NCI-H2171 (cell line): ENCODE measurements at places on chromosomes 1 and 21.

DNA sequence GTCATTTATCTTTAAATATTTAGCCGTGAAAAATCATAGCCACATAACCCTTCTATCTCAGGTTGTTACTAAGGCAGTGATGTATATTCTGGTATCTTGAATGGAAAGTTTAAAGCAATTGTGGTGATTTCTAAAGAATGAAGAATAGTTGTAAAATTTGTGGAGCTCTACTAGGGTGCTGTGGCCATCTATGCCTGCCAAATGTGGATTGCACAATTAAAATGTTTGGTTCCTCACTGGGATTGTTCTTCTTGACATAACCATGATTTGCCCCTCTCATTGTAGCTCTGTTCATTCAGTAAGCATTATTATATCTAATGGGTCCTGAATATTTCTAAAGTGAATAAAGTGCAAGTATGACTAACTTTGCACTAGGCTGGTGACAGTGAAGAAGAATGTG, 50.1 kb downstream of the AK4 start:
- no peak for DNase-seq

DNA sequence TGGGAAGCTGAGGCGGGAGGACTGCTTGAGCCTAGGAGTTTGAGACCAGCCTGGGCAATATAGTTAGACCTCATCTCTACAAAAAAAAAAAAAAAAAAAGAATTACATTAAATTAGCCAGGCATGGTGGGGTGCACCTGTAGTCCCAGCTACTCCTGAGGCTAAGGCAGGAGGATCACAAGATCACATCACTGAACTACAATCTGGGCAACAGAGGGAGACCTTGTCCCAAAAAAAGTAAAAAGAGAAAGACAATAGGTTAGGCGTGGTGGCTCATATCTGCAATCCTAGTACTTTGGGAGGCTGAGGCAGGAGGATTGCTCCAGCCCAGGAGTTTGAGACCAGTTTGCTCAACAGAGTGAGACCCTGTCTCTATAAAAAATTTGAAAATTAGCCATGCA, 130.3 kb downstream of the TIAM1 start:
- DNase-seq = no peak

DNA sequence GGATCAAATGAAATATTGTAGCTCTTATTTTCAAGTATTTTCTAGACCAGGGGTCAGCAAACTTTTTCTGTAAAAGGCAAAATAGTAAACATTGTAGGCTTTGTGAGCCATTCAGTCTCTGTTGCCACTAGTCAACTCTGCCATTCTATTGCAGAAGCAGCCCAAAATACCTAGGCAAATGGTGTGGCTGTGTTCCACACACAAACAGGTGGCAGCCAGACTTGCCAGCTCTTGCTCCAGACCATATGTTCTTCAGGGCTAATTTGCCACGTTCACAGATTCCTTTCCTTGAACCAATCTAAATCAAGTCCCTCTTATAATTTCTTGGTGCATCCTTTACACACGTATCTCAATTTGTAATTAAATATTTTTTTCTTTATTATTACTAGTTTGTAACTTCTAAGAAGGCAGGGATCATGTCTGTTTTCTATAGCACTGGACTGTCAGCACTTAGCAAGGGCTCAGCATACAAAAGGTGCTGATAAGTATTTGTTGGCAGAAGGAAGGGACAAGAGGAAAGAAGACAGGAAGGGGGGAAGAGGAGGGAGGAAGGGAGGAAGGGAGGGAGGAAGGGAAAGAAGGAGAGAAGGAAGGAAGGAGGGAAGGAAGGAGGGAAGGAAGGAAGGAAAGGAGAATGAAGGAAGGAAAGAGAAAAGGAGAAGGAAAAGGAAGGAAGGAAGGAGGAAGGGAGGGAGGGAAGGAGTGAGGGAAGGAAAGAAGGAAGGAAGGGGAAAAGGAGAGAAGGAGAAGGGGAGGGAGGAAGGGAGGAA, 106.5 kb upstream of the EDEM3 start:
- DNase-seq = peak; percentile 83

- DNase-seq = no peak
These were observed 64.5 kb upstream of the LYST start for GRCh38 chr1:235931171-235931738.

DNA sequence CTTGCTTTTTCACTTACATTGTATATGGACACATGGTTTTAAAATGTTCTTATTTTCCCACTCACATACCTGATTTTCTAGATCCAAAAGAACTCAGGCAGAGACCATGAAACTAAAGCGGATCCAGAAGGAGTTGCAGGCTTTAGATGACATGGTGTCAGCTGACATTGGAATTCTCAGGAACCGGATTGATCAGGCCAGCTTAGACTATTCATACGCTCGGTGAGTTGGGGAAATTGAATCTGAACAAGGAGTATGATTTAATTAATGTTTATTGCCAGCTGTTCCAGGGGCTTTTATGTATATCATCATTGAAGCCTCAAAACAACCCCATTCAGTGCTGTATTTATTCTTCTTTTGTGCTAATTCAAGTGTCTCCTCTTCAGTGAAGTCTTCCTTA, 12.7 kb downstream of the GORAB start:
- no peak for DNase-seq

GRCh38 chr1:26692793-26693490, 2.9 kb upstream of the ARID1A start:
- peak; percentile 98 for DNase-seq

DNA sequence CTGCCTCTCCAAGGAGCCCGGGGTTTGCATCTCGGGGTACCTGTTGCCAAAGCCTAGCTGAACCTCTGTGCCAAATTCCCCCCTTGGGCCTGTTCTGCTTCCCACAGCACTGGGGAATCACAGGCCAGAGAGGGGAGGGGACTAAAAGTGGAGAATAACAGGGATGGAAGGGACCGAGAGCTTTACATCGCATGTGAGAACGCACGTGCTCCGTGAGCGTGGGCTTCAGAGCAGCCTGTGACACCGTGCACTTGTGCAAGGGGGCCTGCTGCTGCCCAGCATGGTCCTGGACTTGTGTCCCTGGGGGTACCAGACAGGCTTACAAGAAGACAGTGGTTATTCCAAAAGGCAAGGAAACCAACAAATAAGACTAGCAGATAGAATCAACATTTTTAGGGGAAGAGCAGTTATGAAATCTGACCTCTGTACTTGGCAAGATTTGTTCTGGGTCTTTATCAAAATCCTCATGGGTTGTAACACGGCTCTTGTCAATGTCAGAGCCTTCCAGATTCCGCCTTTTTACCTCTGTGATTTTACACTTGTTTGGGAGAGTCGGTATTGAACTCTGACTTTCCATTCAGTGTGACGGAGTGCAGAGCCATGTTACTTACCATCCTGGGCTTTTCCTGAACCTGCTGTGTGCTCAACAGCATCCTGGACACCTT, 36.2 kb upstream of the TNFRSF1B start:
- no peak for DNase-seq

GRCh38 chr21:33478935-33479678, 667 bp downstream of the TMEM50B start:
- DNase-seq = peak; percentile 26

DNA sequence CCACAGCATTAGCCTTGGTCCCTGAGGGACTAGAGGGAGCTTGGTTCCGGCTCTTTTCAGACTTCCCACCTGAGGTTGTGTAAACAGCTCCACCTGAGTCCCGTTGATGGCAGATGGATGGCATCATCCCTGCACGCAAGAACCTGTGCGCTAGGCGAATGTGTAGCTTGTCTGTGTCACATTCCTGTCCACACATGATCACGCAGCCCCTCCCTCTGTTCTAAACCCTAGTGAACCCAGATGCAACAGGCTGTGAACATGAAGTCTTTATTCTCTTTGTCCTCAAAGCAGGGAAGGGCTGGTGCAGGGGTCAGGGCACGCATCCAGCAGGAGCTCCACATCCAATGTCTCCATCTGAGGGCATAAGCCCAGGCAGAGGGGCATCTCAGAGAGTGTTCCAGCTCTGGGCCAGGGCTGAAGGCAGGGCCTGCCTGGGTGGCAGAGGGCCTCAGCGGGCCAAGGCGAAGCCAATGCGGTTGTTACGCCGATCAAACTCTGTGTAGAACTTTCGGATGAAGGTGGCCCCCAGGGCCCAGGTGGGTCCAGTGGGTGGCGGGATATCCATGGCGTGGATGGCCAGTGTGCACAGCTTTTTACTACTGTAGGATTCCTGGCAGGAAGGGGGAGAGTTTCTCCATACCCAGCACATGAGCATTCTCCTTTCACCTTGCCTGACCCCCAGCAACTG, 2.9 kb upstream of the ETNK2 start:
- peak; percentile 54 for DNase-seq

DNA sequence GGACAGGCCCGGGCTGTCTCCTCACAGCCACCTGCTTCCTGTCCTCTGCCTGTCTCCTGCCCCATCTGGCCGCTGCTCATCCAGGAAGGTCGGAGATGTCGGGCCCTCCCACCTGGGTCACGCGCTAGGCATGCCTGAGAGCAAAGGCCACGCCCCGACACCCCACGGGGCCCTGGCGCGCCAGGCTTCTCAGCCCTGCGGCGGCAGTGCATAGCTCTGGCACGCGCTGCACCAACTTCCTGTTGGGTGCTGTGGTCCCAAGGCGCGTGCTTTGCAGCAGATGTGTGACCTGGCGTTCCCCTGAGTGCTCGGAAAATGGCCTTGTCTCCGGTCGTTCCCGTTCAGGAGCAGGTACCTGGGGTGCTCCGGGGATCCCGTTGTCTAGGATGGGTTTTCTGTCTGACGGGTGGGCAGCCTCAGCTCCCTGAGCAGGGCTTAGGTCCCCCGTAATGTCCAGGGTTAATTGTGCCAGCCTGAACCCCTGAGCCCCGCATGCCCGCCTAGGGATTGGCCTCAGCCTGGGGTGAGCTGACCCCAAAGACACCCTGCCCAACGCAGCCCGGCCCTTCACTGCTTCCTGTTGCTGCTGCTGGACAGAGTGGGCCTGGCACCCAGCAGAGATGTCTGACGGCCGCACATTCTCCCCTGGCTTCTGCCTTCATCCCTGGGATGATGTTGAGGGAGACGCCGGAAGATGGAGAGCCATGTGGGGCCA, 19.4 kb upstream of the KCNAB2 start:
- peak; percentile 95 for DNase-seq

DNA sequence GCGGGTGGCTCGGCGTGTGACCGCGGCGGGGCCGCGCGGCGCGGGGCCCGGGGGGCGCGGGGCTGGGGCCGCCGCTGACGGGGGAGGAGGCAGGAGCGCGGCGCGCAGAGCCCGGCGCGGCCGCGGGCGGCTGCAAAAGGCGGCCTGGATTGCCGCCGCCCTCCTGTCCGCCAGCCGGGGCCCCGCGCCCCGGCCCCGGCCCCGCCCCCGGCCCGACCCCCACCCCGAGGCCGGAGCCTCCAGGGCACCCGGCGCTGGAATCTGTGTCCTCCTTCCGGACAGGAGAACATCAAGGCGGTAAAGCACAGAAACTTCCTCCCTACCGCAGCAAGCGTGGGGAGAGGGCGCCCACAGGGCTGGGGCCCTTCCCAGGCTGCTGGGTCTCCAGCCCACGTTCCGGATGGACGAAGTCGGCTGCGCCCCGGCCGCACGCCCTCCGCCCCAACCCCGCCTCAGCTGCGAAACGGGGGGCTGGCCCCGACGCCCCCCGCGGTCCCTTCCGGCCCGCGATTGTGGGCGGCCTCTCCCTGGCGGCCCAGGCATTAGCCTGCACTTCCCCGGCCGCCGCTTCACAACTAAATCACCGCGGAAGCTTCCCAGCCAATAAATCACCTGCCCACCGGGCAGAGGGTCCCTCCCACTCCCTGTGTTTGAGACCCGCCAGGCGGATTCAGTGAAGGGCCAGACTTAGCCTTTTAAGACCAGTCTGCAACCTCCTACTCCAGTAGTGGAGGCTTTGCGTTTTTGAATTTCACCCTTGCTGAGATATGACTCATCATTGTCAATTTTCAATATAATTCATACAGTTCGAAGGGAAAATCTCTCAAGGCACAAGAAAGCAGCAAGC, 106.0 kb downstream of the SLC45A1 start:
- DNase-seq = peak; percentile 45

DNA sequence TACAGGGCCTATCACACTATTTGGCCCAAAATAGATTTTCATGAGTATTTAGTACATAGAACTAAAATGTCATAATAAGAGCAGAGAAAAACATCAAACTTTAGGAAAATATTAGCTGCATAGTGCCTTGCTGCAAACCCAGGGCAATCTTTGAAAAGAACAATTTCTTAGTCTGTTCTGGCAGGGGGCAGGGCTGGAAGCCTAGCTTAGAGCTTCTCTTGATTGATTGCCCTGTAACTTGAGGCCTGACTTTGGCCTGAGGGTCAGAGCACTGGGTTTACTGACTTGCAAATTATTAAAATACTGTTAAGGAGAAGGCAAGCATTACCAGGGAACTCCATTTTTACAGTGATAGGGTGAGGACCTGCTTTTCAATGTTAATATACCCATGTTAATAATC, 115.8 kb upstream of the SPAG17 start:
- DNase-seq = no peak

DNA sequence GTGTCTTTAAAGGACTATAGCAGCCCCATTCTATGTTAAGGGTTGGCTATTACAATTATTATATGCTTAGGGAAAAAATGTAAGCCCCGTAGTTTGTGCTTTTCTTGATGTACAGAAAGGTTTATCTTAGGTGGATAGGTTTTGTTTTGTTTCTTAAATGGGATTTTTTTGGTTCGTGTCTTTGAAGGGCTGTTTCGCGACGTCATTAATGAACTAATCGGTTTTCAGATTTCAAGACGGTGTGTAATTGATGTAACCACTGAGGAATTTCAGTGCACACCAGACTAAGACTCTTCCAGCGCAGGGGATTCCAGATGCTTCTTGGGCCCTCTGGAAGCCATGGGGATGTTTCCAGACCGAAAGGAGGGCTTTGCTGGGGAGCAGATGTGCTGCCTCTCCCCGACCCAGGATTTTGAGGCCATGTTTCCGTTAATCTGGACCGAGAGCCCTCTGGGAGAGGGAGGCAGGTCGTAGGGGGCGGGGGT, 4.8 kb upstream of the SIM2 start:
- no peak for DNase-seq

GRCh38 chr1:166136222-166136621, 30.6 kb downstream of the FAM78B start:
- no peak for DNase-seq

DNA sequence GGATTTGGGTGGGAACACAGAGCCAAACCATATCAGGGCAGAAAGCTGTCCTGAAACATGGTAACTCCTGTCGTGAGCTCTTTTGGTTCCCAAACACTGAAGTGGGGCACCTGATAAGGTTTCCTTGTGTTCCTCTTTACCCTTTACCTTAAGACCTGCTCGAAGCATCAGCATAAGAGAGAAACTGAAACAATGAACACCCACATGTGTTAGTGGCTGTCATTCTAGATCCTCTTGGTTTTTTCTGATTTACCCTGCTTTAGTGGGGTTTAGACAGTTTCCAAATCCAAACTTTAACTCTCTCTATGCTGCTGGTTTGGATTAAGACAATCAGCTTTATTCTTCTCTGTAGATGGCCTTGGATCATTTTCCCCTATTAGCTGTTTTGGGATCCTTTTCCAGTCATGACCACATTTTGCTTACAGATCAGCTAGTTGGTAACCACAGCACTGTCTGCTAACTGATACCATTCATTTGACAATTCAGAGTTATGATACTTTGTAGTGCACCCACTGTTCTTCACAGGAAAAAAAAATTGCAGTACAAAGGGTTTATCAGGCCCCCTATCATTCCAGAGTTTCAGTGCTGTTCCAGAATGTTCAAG, 975 bp upstream of the MNDA start:
- no peak for DNase-seq

- no peak for DNase-seq
These were observed 43.3 kb downstream of the BCAR3 start for GRCh38 chr1:93638307-93638847.

GRCh38 chr1:226310245-226310540, 1.2 kb upstream of the LIN9 start:
- no peak for DNase-seq

GRCh38 chr1:200590001-200590400, 30.6 kb downstream of the KIF14 start:
- DNase-seq = no peak
